Activated CD4-positive, alpha-beta T cell treated with anti-CD3 and anti-CD28 coated beads, Interleukin-2, amount 50 U/mL, for 48 hours (primary cell): ENCODE measurements at places on chromosomes 2 and 18.

- DNase-seq = no peak
Measured at GRCh38 chr2:225293638-225294037, 105.9 kb upstream of the NYAP2 start.

- no peak for DNase-seq
Measured at GRCh38 chr2:230650585-230651137, 62.0 kb upstream of the CAB39 start.

DNA sequence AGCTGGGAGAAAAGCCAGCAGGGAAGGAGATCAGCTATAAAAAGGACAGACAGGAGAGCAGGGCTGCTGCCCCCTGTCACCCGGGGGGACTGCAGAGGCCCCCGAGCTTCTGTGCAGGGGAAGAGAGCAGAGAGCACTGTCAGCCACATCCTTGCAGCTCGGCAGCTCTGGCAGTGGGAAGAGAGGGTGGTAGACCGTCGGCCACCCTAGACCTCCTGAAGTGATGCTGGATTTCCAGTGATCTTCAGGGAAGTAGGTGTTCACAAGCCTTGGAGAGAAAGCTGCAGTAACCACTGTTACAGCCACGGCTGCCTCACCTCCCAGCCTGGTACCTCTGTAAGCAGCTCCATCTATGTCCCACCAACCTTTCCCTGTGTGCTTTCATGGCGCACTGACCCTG is 134.9 kb downstream of the TFCP2L1 start:
- DNase-seq = no peak

DNA sequence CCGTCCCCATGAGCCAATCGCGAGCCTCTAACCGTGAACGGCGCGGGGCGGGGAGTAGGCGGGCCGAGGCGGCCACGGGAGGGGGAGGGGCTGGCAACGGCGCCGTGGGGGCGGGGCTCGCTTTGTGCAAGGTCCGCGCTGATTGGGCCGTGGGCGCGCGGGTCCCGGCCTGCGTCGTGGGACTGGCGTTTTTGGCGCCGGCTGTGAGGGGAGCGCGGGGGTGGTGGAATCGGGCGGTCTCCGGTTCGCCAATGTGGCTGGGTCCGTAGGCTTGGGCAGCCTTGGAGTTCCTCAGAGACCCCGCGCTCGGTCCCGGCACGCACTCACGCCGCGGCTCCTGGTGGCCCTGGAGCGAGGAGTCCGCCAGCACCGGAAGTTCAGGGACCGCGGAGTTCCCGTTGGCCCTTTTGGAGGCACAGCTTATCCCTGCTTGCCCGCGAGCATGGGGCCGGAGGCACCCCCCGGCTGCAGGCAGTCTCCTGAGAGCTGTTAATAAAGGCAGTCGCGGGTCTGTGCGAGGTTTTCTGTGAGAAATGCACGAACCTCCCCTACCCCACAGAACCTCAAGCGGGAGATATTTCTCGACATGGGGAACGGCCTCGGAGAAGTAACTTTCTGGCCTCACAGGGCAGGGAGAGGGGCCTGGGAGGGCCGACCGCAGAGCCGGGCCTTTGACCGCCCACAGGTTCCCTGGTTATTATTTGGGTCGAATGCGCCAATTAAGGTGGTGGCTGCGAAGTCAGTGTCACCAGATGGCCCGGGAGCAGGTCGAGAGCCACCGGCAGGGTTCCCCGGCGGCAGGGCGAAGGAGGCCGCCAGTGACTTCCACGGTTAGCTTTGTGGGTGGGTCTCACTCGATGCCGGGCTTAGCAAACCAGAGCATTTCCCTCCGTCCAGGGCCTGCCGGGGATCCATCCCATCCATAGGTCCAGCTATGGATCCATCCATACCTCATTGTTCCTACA is 574 bp upstream of the NCL start:
- DNase-seq = peak; percentile 99

GRCh38 chr2:206158563-206159345 is 490 bp downstream of the NDUFS1 start:
- no peak for DNase-seq

GRCh38 chr2:56325661-56326345 is 142.0 kb downstream of the CCDC85A start:
- DNase-seq = no peak

DNA sequence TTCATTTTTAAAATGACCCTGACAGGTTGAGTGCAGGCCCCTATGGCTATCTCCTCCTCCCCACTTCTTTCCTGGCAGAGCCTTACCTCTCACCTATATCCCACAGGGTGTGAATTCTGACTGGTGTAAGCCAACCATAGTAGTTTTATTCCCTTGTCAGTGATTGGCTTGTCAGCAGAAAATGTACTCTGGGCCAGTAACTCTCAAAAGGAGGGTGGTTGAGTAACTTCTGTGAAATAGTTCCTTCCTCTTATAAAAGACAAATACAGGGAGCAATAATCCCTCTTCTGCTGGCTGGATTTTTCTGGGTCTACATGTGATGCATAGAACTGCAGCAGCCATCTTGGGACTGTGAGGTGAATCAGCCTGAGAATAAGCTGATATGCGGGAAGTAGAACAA is 83.4 kb downstream of the RAPH1 start:
- no peak for DNase-seq

GRCh38 chr18:21262979-21263378 is 20.9 kb downstream of the GREB1L start:
- DNase-seq = no peak

DNA sequence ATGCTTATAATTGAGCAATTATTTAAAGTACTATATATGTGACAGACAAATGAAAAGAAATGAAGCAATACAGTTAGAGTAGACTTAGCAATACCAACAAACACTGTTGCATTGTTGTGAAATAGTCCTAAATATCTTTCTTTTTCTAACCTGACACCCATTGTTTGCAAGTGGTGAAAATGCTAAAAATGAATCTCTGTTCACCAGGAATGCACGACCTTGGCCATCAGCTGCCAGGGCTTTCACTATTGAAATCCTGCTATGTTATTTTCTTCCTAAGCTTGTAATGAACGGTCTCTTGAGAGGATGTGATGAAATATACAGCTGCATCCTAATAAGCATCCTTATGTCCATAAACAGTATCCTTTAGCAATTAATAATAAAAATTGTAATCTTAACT is 136.2 kb upstream of the MGAT5 start:
- no peak for DNase-seq

- no peak for DNase-seq
Measured at GRCh38 chr2:234027641-234028040, 22.9 kb upstream of the SPP2 start.

DNA sequence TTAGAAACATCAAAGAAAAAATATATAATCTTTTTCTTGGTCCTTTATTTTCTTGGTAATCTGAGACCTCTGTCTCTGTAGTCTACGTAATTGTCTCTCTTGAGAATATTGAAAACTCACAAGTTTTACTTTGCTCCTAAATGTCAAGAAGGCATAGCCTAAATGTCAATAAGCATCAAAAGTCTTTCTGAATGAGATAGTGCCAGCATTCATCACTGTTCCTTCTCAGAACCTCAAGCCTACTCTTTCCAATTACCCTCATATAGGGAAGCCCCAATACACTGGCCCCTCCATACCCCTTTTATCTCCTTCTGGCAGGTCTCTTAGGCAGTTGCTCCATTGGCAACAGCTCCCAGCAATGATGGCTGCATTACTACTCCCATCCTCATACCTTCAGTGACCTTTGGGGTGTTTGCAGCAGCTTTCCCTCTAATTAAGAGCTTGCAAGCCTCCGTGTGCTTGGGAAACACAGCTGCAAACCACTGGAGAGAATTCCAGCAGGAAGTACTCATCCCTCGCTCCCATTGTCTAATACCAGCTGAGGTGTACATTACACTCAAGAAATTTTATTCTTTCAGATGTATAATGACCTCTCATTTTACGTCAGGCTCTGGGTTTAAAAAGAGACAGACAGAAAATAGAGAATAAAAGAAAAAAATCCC is 95.8 kb downstream of the KYNU start:
- no peak for DNase-seq

DNA sequence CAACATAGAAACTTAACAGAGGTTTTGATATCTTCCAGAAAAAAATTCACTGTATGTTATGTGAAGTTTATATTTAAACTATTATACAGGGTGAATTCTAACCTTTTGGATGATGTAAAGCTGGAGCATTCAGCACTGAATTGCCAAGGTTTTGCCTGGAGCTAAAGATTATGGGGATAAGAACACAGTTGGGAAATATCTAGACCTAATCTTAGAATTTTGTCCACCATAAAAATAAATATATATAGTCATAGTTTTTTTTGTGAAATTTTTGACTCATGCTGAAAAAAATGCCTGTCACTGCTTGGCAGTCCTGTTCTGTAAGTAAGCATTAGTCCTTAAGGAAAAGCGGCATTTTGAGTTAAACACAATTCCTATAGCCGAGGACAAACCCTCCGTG is 339.3 kb upstream of the TMEFF2 start:
- DNase-seq = no peak

GRCh38 chr2:237911363-237912017 is 52.1 kb downstream of the RAMP1 start:
- no peak for DNase-seq

DNA sequence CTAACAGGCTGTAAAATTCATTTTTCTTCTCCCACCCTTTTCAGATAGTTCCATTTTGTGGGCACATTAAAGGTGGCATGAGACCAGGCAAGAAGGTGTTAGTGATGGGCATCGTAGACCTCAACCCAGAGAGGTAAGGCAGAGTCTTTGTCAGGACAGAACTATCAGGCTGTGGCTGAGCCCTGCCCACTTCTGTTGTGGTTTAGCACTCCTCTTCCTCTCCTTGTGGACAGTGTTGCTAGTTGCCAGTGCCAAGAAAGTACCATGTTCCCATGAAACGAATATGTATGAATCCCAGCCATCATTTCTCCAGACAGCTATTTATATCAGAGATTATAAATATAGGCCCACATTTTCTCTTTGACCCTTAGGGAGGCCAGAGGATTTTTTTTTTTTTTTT is 1.6 kb downstream of the LGALSL start:
- DNase-seq = no peak

GRCh38 chr2:1868683-1869141 is 124.4 kb upstream of the PXDN start:
- DNase-seq = no peak

DNA sequence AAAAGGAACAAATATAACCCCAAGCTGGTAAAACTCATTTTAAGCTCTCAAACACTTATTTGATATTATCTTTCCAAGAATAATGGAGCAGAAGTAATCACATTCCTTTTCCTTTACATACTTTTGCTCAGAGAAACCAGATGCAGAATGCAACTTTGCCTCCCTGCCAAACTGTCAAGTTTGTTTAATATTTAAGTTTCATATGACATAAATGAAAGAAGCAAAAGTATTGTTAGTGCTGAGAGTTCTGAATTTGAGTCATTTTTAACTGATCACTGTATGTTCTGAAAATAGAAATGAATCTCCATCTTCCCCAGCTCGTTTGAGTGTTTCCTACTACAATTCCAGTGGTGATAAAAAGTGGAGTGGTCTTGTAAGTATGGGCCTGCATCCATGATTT is 423.4 kb downstream of the PID1 start:
- DNase-seq = no peak

DNA sequence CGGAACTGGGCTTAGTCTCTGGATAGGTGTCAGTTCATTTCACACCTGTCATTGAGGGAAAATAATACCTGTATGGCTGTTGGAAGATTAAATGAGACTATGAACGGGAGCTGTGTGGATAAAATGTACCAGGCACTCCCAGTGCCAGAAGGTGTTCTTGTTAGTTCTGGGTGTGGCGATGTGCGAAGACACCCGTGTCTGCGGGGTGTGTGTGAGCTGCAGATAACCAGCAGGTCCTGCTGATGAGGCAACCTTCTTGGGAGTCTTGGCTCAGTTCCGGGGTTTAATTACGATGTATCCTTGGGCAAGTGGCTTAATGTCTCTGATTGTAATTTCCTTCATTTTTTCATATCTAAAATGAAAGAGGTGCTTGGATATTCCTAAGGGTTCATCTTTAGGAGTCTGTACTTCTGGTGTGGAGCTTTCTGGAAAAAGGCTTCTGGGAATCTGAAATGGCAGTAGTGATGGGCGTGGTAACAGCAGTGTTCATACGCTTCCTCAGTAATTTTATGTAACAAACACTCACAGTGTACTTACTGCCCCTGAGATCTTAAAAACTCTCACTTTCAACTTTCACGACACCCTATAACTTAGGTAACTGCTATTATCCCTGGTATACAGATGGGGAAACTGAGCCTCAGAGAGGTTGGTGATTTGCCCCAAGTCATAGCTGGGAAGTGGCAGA is 35.0 kb downstream of the NEDD4L start:
- DNase-seq = no peak

DNA sequence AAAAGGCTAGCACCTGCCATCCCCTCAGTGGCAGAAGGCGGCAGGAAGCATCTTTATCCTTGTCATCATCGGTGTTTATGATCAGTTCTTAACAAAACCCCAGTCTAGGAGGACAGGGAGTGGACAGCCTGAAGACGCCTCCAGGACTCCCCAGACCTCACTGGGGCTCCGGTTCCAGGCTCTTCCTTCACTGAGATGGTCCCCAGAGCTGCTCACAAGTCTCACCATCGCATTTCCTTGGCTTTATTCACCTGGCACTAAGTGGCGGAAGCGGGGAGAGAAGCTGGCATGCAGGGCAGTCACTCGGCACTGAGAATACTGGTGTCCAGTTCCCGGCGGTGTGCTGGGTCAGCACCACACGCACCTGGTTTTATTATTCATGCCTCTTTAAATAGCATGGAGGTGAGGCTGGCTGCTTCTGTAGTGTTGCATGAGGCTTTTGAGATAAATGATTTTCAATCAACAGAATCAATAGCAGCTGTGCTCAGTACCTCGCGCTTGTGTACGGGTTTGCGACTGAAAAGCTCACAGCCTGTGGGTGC is 68.7 kb downstream of the CABLES1 start:
- no peak for DNase-seq

- no peak for DNase-seq
Measured at GRCh38 chr18:73535990-73536389, 611.6 kb downstream of the FBXO15 start.

- DNase-seq = no peak
Measured at GRCh38 chr18:77433076-77433475, 183.4 kb downstream of the GALR1 start.

DNA sequence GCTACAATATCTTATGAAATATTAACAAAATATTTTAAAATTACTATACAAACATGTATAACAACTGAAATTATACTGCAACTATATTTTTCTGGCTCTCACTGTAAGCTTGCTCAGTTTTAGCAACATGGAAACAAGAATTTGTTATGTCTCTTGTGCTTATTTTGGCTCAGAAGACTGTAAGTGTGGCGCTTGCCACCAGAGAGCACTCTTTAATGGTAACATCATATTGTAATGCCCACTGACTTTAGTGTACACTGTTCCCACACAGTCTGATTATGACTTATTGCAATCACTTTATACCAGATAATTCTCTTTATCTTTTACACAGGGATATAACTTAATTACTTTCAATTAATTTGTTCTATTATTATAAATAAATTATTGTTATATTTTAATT is 1500.6 kb upstream of the TMEFF2 start:
- DNase-seq = no peak

GRCh38 chr2:217791551-217791950 is 211.2 kb downstream of the TNS1 start:
- DNase-seq = no peak

GRCh38 chr2:227407591-227408151 is 19.9 kb upstream of the SCYGR1 start:
- DNase-seq = no peak

GRCh38 chr2:174636987-174637386 is 39.4 kb upstream of the WIPF1 start:
- DNase-seq = no peak

- no peak for DNase-seq
Measured at GRCh38 chr2:235406430-235406829, 87.4 kb upstream of the AGAP1 start.
